Stimulated activated CD4-positive, alpha-beta T cell treated with anti-CD3 and anti-CD28 coated beads, Interleukin-4, amount 100 ng/mL, for 48 hours (primary cell): ENCODE measurements at places on chromosomes 13 and 19.

DNA sequence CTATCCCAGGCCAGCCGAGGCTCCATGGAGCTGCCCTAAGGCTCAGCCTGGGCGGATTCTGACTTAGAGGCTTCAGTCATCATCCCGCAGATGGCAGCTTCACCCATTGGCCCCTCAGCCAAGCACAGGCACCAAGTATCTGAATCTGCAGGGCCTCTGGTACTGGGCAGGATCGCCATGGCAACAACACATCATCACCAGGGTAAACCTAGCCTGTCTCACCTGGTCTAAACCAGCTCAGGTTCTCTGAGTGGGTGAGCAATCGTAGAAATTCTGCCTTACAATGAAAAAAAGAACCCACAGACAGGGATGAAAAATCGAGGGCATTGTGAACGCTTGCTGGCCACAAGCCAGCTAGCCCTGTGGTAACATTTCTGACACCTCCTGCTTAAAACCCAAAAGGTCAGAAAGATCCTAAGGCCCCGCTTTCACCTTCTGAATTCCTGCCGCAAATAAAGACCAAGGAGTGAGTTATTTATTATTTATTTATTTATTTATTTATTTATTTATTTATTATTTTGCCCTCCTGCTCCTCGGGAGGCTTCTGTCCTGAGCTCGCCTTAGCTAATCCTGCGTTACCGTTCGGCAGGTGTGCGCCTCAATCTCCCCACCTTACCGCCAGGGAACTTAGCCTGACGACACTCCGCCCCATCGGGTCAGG lies 12.0 kb upstream of the CEACAM21 start:
- no peak for DNase-seq

DNA sequence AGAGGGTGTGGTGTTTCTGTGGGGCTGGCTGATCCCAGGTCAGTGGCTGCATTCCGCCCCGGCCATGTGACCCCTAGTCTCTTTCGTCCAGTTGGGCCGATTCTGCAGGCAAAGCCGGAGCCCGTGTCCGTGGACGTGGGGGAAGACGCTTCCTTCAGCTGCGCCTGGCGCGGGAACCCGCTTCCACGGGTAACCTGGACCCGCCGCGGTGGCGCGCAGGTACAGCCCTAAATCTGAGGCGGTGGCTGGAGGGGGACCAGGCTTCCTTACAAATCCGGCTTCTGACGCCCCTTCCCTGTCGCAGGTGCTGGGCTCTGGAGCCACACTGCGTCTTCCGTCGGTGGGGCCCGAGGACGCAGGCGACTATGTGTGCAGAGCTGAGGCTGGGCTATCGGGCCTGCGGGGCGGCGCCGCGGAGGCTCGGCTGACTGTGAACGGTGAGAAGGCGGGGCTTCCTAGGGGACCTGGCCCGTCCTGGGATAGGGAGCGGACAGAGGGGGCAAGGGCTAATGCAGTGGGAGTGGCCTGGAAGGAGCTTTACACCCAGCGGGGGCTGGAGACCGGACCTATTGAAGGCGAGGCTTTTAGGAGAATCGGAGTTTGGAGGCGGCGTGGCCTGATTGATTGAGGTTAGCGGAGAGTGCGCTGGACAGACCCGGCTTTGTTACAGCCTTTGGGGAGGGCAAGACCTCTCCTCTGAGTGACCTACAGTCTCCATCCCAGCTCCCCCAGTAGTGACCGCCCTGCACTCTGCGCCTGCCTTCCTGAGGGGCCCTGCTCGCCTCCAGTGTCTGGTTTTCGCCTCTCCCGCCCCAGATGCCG lies 4.3 kb downstream of the KIRREL2 start:
- no peak for DNase-seq

DNA sequence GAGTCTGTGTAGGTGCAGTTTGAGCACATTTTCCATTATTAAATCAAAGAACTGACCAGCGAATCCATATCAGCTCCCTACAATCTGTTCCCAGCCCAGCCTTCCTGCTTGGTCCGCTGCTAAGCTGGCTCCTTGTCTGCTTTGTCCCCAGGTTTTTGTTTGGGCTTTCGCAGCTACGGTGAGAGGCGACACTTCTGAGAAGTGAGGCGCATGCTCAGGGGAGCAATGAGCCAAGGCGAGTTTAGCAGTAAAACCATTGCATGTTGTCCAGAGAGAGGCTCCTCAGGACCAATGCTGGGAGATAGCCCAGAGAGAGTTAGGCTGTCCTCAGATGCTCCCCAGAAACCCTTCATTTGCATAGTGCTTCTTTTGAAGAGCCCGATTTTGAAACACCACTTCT lies 162.0 kb downstream of the ITGBL1 start:
- no peak for DNase-seq

- DNase-seq, result no peak
These were observed 165.5 kb downstream of the FGF14 start for GRCh38 chr13:102236341-102236740.
